ENCODE measurements at places on chromosomes 6 and 20.

- DNase-seq = no peak
These were observed 228.9 kb downstream of the HIVEP2 start for GRCh38 chr6:142716097-142716496.

GRCh38 chr20:60204601-60205000, 246.4 kb downstream of the CDH26 start:
- no peak for DNase-seq

DNA sequence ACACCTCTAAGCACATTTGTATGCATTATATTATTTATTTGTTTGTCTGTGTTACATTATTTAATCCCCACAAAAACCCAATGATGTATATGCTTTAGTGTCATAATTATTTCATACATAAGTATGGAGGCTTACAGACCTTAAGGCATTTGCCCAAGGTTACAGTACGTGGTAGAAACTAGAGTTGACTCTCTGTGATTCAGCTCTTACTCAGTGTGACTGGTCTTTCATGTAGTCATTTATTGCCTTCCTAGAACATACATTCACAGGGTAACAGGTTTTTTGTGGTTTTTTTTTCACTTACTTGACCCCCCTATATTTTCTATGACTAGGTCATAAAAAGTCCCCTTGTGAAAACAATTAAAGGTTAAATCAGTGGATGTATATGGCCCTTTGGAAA, 566.8 kb downstream of the TFAP2A start:
- DNase-seq = no peak

GRCh38 chr20:63653974-63654668, 897 bp upstream of the STMN3 start:
- DNase-seq = no peak

- no peak for DNase-seq
These were observed 134.9 kb upstream of the BACH2 start for GRCh38 chr6:90431576-90431975.

- no peak for DNase-seq
These were observed 148.8 kb downstream of the DTNBP1 start for GRCh38 chr6:15513801-15514711.

GRCh38 chr6:70901324-70901723, 55.5 kb downstream of the B3GAT2 start:
- DNase-seq = no peak
